Breast epithelium (tissue), 4 donors: ENCODE measurements at places on chromosomes 13 and 19. TPM values are rescaled to one million over a fixed set of nuclear protein-coding genes. Genes with fewer than 3 reads are reported as not detected.
A peak's percentile ranks its signal among the peaks of the same experiment; 100 is the strongest.

GRCh38 chr19:39307046-39307821 lies 11.0 kb downstream of the IFNL1 start:
- no peak for DNase-seq

DNA sequence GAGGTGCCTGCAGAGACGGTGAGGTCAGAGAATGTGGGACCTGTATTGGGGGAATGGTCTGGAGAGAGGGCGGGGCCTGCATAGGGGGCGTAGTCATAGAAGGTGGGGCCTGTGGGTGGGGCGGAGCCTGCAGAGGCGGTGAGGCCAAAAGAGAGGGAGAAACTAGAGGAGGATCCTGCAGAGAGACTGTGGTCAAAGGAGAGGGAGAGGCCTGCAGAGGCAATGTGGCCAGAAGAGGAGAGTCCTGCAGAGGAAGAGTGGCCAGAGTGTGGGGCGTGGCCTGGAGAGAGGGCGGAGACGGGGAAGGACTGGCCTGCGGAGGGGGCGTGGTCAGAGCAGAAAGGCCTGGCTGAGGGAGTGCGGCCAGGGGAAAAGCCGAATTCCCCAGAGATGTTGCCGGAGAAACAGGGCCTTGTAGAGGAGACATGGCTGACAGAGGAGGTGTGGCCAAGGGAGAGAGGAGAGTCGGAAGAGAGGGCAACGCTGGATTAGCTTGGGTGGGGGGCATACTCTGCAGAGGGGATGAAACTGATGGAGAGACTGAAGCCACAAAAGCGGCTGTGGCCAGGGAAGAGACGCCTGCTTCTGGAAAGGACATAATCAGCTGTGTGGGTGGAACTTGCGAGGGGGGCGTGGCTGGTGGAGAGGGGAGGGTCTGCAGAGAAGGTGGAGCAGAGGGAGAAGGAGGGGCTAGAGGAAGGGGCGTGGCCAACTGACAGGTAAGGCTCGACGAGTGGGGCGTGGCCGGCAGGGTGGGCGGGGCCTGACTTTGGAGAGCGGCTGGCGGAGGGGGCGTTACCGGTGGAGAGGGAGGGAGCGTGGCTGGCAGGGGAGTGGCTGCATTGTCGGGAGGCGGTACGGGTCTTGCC lies 2.5 kb downstream of the PRR36 start:
- DNase-seq = peak; percentile 97

Gene SMIM24
- not detected for total RNA-seq

DNA sequence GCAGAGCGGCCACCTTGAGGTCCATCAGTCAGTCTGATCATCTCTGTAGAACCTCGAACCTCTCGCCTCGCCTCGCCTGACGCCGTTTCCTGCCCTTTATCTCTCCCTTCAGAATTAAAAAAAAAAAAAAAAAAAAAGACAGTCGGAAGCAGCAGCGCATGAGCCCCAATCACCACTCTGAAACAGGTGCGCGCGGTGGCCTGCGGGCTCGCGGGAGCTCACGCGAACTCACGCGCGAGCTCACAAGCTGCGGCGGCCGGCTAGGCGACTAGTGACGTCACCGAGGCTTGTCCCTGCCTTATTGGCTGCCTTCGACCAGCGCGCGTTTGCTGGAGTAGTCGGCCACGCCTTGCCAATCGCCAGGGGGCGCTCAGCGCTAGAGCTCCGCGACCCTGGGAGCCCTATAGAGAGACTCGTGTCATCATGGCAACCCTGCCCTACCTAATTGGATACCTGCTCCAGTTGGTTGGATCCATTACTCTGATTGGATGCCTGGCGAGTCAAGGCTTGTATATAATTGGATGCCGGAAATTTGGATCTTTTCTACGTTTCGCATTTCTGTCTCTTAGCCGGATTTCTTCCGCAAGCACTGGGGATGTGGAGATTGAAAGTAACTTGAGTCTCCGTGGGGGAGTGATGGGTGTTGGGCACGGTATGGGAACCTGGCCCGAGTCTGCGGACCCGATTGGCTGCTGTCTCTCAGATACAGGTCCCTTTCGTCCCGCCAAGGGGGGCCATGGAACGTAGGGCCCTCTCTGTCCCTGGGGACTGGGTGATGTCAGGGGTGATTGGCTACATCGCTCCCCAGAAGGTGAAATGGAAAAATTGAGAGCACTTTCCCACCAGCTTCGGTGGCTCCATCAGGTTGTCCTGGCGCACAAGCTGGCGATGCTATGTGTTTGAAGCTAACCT lies 31.6 kb downstream of the SYT3 start:
- no peak for DNase-seq

Gene CEACAM7
- not detected for total RNA-seq

DNA sequence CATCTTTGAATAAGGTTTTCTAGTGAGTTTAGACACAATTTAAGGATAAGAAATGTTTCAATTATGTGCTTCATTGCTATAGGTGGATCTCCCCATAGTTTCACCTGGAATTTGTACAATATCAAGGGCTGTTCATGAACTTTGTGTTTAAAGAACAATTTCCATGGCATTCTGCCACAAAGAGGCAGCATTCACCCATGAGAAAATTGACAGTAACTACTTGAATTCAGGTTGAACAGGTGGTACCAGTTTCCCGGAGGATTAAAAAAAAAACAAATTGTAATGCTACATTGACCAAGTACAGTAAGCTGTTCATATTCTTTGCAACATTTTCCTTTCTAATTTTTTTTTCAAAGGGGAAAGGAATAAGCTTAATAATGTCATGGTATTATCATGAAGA lies 9.1 kb downstream of the SLITRK5 start:
- DNase-seq = no peak

DNA sequence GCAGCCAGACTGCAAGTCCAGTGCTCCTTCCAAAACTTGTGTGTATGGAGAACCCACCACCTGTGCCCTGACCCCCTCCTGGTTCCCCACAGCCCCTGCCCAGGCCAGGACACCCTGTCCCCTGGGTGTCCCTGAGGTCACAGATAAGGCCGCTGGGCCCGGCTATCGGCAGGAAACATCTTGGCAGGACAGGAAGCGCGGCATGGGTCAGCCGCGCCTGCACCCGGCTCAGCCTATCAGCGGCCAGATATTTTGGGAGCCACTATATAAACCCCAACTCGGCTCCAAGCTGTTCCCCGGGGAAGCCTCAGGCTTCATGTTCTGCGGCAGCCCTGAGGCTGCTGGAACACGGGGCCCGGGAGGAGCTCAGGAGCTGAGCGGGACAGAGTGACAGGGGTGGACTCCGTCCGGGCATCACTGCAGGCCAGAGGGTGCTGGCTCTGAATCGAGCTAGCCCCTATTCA lies 60.8 kb downstream of the AP1M1 start:
- peak; percentile 31 for DNase-seq

Gene SLC6A16
- total RNA-seq = 1.2 TPM

- DNase-seq = no peak
These were observed 415.3 kb downstream of the IRS2 start for GRCh38 chr13:109371066-109371465.

GRCh38 chr13:35485424-35485823 lies 8.9 kb upstream of the MAB21L1 start:
- DNase-seq = no peak
